ENCODE measurements at places on chromosomes 12 and 14.
A peak's percentile ranks its signal among the peaks of the same experiment; 100 is the strongest.

- no peak for DNase-seq
Measured at GRCh38 chr12:82326905-82327503, 31.2 kb downstream of the CCDC59 start.

DNA sequence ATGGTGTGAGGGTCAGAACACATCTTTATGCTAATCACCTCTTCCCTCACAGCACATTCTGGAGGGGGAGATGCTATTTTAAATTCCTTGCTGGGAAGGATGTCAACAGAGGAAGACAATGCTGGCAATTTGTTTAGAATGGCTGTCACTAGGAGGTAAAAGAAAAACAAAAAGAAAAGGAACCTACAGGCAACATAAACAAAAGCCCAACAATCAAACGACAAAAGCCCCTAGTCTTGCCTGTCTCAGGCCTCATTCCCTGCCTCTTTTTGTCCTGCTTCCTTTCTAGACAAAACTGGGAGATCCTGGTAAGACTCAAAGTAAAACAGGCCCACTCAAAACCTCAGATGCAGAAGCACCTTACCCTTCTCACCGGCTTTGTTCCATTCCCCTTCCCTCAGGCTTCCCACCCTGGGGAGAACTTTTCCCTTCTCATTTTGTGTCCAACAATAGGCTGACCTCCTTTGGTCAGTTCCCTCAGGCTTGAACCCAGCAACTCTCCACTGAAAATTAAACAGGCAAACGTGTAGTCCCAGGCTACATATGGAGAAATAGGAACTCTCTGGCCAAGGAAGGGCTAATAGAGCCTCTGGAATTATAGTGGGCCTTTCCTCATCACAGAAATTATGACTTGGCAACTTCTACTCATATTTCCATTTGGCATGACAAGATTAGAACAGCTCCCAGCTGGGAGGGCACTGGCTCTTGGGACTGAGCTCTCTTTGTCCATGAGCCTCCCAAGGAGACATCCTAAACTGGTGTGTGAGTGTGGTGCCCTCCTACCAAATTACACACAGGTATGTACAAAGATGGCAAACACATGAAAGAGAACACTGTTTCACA, 193.0 kb downstream of the MON2 start:
- no peak for DNase-seq

GRCh38 chr12:17020765-17021164, 414.8 kb upstream of the LMO3 start:
- no peak for DNase-seq

DNA sequence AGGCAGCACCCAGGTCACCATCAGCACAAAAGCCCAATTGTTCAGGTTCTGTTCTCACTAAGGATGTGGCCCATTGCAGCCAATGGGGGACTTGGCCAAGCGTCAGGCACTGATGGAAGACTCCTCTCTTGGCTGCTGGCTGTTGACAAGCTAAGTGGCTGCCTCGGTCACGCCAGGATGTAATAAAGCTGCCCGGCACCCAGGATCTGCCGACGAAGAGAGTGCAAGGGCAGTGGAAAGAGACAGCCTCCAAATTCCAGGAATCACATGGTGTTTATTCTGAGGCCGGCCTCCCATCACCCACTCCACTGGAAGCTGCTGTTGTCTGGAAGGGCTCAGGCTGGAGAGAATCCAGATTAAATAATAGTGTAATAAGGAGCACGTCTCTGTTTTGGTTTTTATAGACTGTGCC, 451.8 kb upstream of the TBX3 start:
- DNase-seq, result no peak

- no peak for DNase-seq
Measured at GRCh38 chr12:11697670-11698387, 48.4 kb downstream of the ETV6 start.

DNA sequence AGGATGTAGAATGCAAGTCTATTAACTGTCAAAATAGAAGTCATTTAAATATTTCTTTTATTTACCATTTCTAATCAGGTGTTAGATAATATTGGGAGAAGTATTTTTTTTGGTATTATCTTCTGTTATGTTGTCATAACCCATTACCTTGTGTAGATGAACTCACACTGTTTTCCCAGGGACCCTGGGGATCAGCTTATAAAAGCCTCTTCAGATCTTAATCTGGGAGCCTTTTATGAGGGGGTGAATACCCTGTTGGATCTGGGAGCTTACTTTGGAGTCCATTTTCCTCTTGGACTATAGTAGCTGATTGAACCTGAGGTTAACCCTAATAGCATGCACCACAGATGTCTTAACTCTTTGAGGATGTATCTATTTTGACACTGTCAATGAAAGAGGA, 176.3 kb upstream of the ATP2B1 start:
- no peak for DNase-seq

DNA sequence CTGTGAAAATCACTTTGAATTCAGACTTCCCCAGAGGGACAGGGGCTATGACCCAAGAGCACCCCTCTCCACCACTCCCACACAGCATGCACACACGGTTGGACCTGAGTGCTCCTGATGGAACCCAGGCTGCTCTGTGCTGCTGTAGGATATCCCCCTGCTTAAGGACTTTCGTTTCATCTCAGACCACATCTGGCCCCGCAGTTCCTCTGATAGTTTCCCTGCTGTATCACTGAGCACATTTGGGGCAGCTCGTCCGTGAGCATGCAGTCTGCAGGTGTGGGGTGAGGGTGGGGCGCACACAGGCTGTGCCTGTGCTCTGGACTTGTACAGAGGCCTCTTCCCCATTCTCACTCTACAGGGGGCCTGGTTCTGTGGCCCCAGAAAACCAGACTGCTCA, 345.2 kb upstream of the FKBP4 start:
- DNase-seq, result no peak

- DNase-seq, result no peak
Measured at GRCh38 chr14:77882098-77882497, 82.2 kb downstream of the ADCK1 start.

DNA sequence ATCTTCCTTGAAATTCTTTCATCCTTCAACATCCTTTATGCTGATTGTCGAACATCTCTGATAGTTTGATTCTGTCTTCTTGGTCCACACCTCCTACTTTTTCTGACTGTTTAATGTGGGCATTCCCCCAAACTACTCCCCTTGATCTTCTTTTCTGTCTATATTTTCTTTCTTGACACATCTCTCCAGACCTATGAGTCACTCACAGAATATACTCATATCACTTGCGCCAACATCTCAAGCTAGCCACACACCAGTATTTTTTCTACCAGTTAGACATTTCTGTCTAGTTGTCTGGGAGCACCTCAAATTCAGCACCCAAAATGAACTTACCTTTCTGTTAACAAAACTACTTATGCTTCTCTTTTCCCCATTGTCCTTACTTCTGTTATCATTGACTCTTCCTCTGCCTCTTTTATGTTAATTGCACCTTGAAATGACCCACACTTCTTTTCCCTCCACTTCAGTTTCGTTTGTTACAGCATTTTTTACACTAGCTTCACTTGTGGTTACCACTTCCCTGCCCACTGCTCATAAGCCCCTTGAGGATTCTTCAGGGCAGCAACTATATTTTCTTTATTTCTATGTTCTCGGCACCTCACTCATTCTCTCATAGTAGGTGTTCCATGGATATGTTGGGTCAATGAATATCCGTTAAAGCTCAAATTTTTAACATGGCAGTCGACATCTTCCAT, 33.5 kb downstream of the TSHR start:
- no peak for DNase-seq

DNA sequence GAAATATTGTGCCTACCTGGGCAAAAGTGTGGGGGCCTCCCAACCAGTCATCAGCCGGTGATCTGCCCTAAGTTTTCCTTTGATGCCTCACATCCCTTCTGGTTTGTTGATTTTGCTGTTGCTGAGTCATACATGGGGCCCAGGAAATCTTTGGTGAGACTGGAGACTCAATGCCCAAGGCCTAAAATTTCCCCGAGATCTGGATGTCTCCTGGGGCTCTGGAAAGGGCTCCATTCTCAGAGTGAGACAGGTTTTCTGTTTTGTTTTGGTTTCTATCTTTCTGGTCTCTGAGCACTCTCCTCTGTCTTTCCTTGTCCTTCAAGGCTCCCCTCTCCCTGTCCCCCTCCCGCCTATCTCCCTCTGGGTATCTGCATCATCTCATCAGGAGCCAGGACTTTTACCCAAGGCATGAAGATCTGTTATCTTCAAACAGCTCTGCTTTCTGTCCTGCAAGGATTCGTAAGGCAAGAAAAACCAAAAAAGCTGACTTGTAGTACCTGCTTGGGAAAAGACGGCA, 152.8 kb upstream of the MAX start:
- DNase-seq, result no peak

DNA sequence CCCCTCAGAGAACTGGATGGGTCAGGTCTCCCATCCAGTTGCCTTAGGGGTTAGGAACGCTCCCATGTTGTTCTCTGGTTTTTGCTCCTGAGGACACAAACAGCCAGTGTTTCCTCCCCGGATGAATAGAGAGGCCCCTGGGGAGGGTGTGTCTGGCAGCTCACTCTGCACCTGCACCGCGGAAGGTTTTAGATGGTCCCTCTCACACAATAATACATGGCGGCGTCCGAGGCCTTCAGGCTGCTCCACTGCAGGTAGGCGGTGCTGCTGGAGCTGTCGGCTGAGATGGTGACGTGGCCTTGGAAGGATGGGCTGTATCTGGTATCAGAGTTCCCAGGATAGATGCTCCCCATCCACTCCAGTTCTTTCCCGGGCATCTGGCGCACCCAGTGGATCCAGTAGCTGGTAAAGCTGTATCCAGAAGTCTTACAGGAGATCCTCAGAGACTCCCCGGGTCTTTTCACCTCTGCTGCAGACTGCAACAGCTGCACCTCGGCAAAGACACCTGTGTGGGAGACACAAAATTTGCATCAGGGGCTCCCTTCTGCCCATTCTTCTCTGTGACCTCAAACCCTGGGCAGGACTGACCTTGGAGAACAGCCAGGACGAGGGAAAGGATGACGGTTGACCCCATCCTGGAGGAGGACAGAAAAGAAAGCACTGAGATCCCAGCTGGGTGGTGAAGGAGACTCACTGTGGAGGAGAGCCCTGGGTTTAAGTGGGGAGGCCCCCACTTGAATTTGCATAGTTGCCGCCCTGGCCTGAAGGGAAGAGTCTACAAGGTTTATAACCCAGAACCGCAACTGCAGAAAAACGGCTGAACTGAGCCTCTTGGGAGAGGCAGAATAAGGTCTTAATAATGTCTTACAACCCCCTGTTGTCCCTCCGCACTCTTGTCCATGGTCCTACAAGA, 1324.8 kb downstream of the TMEM121 start:
- no peak for DNase-seq

DNA sequence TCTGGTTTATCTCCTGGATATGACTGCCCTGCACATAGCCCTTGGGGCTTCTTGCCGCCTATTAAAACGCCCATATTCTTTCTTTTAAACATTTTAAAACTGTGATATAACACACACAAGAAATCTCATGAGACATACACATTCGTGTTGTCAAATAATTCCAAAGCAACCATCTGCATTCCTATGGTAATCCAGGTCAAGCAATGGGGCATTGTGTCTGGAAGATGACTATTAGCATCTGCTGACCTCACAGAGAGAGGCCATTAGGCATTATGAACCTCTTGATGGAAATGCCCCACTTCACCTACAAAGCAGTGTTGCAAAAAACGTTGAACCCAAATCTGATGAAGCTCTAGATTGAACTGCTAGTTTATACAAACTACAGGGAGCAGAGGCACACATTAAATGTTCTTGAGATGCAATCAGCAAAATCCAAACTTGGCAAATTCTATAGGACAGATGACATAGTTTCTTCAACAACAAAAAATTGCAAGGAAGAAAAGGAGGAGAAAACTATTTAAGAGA, 513.8 kb upstream of the CCDC196 start:
- DNase-seq, result no peak

DNA sequence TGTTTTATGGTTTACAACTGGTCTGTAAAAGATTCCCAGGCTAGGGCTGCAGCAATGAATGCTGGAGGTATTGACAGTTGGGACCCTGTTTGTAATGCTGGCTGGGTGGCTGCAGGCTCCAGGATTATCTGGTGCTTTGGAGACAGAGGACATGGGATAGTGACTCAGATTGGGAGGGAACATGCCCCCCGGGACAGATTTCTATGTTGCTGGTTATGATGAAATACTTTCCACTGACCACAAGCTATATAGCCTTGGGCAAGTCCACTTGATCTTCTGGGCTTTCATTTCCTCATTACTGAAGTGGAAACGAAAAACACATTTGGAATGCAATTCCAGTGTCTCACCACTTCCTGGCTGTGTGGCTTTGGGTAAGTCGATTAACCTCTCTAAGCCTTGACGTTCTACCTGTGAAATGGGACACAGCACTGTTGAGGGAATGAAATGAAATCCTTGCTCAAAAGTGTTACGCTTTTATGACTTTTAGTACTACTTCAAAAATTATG, 6.3 kb upstream of the TPCN1 start:
- peak; percentile 88 for DNase-seq

DNA sequence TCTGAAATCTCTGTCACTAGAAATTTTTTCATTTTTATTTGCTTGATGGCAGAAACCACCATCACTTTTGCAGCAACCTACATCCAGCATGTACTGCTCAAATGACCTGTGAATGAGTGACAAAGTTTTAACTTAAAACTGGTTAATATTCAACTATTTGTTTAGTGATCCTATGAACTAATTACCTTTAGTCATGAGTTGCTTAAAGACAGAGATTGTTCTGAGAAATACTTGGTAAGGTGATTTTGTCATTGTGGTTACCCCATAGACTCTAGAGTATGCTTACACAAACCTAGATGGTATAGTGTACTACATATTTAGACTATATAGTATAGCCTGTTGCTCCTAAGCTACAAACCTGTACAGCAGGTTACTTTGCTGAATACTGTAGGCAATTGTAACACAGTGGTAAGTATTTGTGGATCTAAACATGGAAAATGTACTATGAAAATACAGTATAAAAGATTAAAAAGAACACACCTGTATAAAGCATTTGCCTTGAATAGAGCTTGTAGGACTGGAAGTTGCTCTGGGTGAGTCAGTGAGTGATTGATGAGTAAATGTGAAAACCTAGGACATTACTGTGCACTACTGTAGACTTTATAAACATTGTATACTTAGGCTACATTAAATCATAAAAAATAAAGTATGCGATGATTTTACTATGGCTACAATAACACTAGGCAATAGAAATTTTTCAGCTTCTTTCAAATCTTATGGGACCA, 256.6 kb upstream of the PPFIA2 start:
- DNase-seq, result no peak

DNA sequence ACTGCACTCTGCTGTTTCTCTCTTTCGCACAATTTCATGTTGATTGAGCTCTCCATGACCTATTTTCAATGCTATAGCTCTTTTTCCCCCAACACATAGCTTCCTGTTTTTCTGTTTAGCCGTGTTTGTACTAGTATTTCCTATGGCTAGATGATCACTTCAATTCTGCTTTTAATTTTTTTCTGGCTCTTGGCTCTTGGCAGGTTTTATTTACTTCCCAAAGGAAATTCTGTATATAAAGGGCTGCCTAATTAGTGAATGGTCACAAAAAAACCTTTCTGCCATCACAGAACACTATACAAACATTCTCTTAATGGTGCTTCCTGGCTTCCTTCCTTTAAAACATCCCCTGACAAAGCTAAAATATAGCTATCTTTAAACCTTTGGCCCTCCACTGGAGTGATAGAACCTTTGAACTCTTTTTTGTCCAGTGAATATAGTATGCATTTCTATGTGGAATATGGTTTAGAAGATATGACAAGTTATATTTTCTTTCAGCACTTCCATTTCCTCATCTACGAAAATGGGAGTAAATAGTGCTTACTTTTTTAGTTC, 88.2 kb downstream of the RASSF9 start:
- no peak for DNase-seq
